Stimulated activated CD8-positive, alpha-beta memory T cell treated with anti-CD3 and anti-CD28 coated beads, Interleukin-4, amount 100 ng/mL, for 1 hour (primary cell): ENCODE measurements at places on chromosomes 1 and 21.
A peak's percentile ranks its signal among the peaks of the same experiment; 100 is the strongest.

DNA sequence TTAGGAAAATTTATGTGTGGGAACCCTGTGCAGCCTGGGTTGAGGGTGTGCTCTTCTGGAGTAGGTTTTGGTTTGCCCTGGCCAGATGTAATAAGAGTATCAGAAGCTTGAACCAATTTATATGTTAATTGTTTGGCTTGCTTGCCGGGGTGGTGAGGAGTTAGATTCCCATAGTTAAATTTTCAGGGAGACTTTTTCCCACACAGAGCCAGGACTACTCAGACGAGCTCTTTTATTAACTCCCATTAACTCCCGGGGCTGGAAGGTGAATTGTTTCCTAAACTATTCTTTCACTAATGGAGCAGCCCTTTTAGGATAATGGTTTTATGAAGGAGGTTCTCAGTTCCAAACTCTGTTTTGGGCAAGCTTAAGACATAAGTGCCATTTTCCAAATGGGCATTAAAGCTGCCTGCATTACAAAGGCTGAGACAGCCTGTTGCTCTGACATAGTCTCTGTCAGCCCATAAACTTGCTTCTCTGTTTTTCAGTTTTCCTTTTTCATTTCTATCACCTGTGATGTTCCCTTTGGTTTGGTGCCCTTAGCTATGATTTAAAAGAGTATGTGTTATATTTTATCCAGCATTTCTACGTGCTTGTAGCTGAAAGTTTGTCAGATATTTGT, 18.0 kb upstream of the RAB3GAP2 start:
- no peak for DNase-seq

DNA sequence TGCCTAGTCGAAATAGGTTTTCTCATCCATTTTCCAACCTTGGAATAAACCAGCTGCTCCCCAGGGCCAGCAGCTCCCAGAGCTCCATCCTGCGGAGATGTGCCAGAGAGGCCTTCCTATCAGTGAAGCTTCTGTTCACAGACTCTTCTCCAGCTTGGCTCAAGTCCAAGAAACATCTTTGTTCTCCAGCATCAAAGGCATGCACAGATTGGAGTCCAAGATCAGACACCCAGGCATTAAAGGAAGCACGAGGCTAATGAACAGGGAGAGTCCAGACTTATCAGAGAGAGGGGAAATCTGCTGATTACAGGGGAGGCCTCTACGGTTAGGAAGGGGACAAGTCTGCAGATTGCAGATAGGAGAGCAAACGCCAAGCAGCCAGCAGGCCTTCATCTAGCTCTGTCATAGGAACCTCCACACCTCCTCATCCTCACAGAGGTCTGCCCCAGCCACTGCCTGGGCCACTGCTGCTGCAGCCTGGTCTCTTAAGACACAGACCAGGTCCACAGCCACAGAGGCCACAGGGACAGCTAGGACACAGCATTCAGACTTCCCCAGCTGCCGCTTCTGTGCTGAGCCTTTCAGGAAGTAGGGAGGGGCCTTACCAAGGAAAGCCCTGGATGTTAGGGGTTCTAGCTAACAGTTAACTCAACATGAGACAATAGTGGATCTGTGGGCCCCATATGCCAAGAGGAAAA, 3.4 kb downstream of the PRR9 start:
- no peak for DNase-seq

DNA sequence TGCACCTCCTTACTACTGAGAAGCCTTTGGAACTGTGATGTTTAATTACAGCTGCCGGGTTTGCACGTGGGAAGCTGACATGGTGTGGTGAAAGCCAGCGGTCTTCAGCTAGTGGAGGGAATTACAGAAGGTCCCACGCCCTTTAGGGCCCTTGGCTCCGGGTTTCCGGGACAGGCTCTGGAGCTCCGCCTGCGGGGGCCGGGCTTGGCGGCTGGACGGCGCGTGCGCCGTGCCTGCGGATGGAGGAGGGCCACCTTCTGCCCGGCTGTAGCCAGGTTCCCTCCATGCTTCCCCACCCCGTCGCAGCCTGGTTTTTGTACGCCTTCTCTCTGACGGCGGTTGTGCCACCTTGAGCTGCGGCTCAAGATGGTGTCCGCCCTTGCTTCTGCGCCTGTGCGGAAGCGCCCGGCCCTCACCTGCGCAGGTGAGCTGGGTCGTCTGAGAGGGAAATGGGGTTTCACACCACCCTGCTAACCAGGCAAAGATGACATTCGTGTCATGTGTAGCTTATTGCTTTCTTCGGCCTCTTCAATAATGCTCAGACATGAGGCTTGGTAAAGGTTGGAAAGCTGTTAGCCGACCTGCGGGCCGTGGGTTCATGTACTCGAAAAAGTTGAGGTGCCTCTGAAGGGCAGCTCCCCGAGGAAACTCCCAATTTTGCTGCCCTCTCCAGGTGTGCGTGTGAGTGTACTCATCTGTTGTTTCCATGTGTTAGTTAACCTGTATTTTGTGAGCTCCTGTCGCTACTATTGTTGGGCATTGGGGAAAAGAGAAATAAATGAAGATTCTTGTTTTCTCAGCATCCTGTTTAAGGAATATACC, 36.6 kb upstream of the OPRD1 start:
- peak; percentile 47 for DNase-seq

DNA sequence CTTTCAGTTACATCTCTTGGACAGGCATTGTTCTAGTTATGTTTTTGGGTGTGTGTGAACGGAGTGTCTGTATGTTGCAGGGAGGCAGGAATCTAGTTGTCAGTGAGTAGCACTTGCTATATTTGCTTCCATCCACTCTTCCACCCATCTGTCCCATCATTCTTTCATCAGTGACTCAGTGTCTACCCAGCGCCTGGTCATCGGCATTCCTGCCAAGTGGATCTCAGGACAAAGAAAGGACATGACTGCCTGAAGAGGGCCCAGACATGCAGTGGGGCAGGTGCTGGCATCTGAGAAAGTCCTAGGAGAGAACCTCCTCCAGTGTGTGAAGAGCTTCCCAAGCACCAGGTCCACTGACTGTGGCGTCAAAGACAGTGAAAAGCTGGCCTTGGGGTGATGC, 27.3 kb upstream of the MAGOH start:
- DNase-seq: no peak

GRCh38 chr1:45925728-45926287, 122.4 kb downstream of the MAST2 start:
- DNase-seq: no peak

GRCh38 chr21:14497825-14498224, 48.3 kb downstream of the SAMSN1 start:
- no peak for DNase-seq

DNA sequence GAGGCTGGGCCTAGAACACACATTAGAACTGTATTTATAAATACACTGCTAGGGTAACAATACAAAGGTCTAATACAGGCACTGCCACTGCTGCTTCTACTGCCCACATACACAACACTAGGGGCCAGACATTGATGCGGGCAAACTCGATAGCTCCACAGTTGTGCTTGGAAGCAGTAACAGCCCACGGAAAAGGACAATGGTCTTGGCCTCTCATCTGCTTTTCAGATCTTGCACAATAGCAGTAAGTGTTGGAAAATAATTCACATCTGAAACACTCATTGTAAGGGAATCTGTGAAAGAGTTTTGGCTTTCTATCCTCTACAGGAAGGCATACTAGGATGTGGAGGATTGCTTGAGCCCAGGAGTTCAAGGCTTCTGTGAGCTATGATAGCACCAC, 6.9 kb upstream of the SPOCD1 start:
- no peak for DNase-seq

DNA sequence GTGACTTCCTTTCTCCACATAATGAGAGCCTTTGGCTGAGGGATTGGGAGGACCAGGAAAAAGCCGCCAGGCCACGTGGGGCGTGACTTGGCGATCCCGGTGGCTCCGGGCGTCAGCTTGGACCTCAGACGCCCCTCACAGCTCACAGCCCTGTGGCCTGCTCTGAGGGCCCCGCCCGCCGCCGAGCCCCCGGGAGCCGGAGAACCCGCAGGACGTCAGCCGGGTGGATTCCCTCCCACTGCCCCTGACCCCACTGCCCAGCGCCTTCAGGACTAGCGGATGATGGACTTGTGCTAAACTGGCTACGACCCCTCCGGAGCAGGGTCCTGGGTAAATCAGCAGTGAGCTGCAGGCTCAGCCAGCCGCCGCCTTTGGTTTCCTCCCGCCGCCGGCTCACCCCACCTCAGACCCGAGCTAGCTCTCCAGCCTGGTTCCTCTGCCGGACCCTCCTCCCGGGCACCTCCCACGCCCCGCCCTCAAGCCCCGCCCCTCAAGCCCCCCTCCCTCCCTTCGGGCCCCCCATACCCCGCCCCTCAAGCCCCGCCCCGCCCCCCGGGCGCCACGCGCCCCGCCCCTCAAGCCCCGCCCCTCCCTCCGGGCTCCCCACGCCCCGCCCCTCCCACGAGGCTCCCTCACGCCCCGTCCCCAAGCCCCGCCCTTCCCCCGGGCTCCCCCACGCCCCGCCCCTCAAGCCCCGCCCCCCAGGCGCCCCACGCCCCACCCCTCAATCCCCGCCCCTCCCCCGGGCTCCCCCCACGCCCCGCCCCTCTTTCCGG, 10.0 kb upstream of the FAAP20 start:
- no peak for DNase-seq

GRCh38 chr21:32021319-32021994, 148.6 kb downstream of the HUNK start:
- no peak for DNase-seq

DNA sequence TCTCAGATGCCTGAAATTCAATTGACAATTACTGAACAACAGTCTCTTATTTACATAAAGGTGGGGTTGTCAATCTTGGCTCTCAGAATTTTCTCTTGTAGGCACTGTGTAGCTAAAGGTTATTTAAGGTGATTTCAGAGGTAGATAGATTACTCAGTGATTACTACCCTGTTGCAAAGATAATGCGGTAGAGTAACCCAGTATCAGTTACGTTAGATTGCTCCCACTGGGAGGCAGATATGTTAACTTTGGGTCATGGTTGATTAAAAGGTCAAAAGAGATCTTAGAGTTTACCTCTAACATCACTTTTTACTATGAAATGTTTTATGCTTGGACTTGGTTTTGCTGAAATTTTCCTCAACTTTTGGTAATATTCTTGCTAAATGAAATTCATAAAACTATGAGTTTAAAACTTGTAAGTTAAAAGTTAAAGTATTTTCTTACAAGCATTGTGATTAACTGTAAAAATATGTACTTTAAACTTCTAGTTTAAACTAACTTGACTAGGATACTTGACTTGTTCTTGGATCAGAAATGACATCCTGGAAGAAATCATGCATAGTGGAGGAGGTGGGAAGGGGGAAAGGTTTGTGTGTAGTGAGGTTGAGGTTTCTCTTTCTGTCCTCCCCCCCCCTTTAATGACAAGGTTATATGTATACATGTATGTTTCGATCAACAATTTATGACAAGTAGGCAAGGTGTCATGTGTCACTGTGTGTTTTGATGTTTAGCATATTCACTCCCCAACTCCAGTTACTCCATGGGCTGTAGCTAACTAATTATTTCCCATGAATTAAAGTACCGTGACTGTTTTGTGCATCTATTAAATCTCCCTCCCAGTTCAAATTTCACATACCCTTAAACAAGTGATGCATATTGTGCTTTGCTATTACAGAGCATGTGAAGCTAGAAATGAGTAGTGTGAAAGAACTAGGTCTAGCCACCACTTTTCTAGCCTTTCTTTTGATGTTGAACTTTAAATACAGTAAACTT, 2.9 kb downstream of the LAMC1 start:
- DNase-seq: no peak

DNA sequence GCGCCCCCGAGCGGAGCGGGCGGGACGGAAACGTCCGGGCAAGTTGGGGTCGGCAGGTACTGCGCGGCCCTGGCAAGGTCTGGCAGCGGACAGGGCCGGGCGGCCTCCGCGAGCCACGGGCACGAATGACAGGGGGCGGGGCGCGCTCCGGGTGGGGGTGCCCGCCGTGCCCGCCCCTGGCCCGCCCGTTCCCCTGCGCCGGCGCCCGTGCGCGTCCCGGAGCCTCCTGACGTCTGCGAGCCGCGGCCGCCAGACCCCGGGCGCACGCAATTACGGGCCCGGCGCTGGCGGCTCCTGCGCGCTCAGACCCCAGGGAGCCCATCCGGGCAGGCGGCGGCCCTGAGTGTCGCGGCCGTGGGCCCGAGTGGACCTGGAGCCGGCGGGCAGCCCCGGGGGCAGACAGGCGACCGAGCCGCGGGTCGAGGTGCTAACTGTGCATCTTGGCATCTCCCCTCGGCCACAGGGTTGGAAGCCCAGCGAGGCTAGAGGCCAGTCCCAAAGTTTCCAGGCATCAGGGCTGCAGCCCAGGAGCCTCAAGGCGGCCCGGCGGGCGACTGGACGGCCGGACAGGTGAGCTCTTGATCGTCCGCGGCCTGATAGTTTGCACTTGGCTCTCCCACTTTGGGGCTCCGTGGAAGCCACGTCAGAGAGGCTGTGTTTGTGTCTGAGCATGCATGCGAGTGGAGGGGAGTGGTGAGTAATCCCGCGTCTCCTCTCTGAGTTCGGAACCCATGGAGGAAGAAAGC, 918 bp downstream of the MIB2 start:
- no peak for DNase-seq

GRCh38 chr1:41578712-41579335, 94.3 kb upstream of the EDN2 start:
- DNase-seq: no peak

GRCh38 chr1:90114521-90115141, 119.7 kb downstream of the ZNF326 start:
- no peak for DNase-seq

DNA sequence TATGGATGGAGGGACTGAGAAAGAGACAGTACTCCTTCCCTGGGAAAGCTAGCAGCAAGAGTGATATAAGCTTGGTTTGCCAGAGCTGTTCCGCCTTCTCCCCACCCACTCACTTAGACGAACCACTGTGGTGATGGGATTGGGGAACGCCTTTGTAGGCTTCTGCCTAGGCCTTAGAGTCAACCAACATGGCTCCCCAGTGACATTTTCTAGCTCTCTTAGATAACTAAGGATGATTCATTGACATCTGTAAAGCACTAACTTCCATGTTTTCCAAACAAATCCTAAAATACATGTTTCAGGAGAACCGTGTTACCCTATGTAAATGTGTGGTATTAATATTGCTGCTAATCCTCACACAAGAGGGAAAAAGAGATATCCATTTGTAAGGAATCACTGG, 21.6 kb upstream of the SSX2IP start:
- DNase-seq: no peak

DNA sequence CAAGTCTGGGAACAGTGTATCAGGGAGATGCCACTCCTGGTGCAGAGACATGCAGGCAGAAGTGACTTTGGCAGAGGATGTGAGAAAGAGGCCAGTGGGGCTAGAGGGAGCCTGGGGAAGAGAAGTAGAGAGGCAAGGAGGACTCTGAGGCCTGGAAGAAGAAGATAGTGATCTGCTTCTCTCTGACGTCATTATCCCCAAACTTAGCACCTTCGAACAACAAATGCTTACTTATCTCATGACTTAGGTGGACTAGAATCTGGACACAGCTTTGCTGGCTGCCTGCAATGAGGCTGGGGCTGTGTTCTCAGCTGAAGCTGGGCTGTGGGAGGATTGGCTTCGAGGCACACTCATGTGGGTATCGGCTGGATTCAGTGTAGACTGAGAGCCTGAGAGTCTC, 44.5 kb upstream of the ZNF678 start:
- DNase-seq: no peak

DNA sequence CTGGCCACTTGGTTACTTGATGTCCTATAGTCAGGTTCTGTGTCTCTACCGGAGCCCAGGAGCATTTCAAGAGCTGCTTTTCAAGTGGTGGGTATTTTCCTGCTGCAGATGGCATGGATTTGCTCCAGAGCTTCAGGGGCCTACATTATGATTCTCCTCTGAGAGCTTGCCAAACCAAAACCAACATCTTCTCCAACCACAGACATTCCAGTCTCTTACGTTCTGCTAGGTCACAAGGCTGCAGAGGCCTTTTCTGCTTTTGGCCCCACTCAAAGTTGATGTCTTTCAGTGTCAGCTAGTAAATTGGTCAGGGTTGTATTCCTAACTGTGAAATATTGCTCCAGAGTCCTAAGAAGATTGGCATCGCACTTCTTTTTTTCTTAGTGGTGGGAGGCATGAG, 14.7 kb upstream of the AQP10 start:
- DNase-seq: no peak
